ENCODE measurements at places on chromosomes 12 and 14. TPM values are rescaled to one million over a fixed set of nuclear protein-coding genes. Genes with fewer than 3 reads are reported as not detected.

Gene STAB2
- total RNA-seq, result not detected

Gene SMIM41
- total RNA-seq, result not detected

GRCh38 chr12:49866859-49867569, 24.1 kb upstream of the BCDIN3D start:
- DNase-seq, result peak; percentile 67

DNA sequence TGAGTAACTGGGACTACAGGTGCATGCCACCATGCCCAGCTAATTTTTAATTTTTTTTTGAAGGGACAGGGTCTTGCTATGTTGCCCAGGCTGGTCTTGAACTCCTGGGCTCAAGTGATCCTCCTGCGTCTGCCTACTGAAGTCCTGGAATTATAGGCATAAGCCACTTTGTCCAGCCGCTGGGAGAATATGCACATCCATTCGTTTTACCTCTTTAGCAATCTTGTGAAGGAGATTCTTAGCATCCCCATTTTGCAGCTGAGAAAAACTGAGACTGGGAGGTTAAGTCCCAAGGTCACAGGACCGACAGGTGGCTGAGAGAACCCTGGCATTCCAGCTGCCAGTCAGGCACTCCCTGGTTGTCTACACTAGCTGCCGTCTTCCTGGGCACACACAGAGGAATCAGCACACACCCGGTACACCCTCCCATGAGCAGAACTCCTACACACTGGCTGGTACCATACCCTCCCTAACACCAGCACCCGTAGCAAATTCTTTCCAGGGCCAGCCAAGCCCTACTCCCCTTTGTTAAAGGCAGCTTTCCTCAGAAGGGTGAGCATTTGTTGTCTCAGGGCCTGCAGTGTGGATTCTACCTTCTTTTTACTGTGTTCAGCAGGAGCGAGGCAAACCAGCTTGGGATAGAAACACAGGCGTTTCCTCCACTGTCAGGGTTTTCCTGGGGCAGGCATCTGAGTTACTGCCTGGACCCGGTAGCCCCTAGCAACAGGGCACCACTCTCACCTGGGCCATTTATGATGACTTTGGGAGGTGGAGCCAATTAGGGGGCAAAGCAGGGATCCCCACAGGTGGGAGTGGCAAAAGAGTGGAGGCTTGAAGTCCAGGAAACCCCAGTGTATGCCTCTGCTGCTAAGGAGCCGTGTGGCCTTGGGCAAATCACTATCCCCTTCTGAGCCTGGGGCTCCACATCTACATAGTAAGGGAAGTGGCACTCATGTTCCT, 70.2 kb downstream of the IRF2BPL start:
- no peak for DNase-seq

Gene TAS2R13
- total RNA-seq, result 0.13 TPM

Gene TRPV4
- not detected for total RNA-seq

- no peak for DNase-seq
These were observed 202 bp downstream of the YAF2 start for GRCh38 chr12:42237853-42238239.

- no peak for DNase-seq
These were observed 107.6 kb downstream of the NAV3 start for GRCh38 chr12:77938301-77938700.

Data from SJSA1 (cell line).